ENCODE measurements at places on chromosomes 6 and 20.

- no peak for DNase-seq
Observed at GRCh38 chr6:136840276-136841001, 18.0 kb downstream of the PEX7 start.

DNA sequence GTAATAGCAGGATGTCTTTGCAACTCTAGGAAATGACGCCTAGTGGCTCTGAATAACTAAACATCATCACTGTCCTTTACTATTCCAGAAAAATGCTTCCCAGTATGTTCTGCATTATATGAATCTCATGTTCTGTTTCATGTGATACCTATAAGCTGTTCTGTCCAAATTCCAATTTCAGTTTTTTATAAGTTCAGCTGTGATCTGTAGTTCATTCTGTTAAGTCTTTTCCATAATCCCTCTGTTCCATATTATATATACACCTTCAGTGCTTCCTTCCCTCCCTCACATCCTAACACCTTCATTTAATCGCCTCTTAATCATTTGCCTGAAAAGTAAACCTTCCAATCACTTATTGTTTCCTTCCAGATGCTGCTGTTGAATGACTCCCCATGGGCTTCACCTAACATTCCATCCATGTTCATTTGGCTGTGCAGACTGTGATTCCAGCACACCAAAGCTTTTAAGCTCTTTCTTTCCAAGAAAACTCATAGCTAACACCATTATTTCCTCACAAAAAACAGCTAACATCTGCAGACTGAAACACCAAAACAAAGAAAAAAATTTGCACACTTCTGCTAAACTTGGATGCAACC lies 18.6 kb downstream of the HMGCLL1 start:
- no peak for DNase-seq

DNA sequence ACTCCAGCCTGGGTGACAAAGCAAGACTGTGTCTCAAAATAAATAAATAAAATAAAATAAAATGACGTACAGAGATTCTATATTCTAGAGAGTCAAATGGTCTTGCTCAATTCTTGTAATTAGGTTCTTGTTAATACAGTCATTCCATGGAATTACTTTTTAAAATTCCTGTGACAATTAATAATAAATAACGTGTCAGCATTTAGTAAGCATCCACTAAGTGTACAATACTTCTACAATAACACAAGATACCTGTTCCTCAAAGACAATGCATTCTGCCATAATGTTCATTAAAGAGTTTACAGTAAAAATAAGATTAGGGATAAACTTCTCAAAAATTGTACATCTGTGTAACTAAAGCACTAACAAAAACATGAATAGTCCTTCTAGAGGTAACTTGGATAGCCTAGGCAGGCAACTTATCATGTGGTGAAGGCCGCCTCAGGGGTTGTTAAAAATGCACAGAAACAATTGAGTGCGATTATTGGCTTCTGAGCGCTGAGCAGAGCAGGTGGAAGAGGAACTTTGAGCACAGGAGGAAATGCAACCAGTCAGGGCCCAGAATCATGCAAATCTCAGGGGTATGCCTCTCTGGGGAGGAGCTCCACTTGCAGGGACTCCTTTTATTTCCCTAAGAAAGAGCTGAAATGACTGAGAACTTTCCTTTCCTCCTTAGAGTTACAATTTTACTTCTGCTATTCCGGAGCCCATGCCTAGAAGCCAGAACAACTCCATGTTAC lies 37.1 kb downstream of the QRSL1 start:
- no peak for DNase-seq

GRCh38 chr6:13504611-13505344 lies 17.4 kb upstream of the GFOD1 start:
- no peak for DNase-seq

GRCh38 chr6:166488076-166488685 lies 98.3 kb downstream of the RAMACL start:
- DNase-seq = no peak

GRCh38 chr6:43963877-43964658 lies 163.2 kb downstream of the MRPL14 start:
- no peak for DNase-seq

- DNase-seq = no peak
Observed at GRCh38 chr6:33551538-33551937, 28.5 kb downstream of the BAK1 start.

GRCh38 chr6:47008397-47008763 lies 33.8 kb downstream of the ADGRF1 start:
- no peak for DNase-seq

GRCh38 chr6:95949985-95950384 lies 65.8 kb upstream of the FUT9 start:
- DNase-seq = no peak

DNA sequence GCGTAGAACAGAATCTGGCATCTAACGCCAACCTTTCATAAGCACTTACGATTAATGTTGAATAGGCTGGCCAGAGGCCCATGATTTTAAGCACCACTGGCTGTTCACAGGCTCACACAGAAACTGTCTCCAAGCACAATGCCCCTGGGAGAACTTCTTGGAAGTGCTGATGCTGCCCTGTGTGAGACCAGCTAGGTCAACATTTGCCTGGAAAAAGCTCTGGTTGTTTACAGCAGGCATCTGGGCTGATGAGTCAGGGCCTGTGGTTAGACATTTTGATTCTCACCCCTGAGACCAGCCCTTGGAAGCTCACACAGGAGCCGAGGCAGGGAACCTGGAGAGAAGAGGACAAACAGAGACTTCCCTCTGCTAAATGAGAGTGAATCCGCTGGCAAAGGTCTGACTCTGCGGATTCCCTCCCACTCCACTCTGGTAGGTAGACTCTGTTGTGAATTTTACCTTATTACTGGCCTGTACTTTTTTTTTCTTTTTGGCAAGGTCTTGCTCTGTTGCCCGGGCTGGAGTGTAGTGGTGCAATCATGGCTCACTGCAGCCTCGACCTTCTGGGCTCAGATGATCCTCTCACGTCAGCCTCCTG lies 6.8 kb upstream of the SULF2 start:
- no peak for DNase-seq

GRCh38 chr20:48786951-48787705 lies 40.7 kb downstream of the PREX1 start:
- no peak for DNase-seq

DNA sequence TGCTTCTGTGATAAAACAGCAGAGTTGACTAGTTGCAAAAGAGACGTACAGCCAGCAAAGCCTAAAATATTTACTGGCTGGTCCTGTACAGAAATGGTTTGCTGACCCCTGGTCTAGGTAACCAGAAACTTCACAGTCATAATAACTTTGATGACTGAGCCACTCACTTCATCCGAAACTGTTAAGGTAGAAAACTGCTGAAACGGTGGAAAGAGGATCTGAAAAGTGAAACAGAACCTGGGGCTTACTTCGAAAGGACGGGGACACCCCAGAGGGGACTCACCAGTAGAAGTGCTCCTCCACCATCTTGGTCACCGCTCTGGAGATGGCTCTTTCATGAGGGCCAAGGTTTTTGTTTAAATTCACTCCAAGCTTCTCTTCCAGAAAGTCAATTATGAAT lies 16.4 kb downstream of the FAXC start:
- DNase-seq = no peak

GRCh38 chr6:46925563-46926253 lies 4.0 kb upstream of the ADGRF5 start:
- DNase-seq = no peak

DNA sequence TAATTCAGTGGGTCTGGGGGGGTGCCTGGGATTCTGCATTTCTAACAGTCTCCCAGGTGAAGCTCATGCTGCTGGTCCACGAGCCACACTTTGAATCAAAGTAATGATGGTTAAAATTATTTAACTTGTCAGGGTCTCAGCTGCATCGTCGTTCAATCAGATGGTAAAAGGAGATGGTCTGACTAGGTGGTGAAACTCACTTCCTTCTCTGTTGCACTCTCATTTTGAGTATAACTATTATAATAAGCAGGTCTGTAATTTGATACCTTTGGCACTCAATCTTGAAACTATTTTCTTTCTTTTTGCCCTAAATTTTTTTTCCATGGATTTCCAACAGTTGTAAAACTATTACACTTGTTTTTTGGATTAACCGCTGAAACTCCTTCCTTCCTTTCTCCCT lies 292.5 kb downstream of the FARS2 start:
- no peak for DNase-seq

- DNase-seq = no peak
Observed at GRCh38 chr20:42938441-42939205, 251.1 kb downstream of the PTPRT start.

Measured in NCI-H774 (cell line).